NCI-H1436 (cell line): ENCODE measurements at places on chromosomes 6 and 20.

DNA sequence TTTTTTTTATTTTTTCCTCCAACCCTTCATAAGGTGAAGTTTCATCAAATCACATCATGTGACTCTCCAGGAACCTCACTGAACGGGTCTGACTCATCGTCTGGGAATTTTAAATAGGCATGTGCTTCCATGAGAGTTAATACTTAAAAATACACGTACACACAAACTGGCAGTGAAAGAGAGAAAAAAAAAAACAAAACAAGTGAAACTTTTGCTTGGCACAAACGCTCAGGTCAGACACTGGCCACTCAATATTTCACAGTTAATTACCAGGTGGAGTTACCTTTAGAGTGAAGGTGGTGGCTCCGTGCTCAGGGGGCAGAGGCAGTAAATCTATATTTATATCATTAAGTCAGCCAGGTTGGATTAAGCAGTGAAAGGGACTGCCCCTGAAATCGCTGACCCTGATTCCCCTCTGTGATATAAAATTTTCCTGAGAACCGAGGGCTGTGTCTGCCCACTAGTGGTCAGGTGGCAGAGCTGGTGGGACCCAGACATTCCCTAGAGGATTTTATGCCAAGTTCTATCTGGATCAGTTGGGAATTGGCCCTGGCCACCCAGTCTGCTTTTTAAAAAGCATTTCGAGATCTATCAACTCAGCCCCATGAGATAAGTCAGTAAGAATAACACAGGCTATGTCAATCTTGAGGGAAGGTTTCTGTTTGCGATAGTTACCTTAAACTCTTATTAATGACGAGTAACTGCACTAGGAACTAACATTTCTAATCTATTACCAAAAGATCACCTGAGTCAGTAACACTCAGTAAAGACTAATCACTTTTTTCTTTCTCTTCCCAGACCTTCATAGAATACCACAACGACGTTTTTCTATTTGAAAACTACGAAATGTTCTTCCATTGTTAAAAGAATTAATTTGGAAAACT, 259.1 kb downstream of the HDGFL1 start:
- DNase-seq, result no peak

GRCh38 chr6:117506180-117506835, 23.8 kb downstream of the DCBLD1 start:
- no peak for DNase-seq

DNA sequence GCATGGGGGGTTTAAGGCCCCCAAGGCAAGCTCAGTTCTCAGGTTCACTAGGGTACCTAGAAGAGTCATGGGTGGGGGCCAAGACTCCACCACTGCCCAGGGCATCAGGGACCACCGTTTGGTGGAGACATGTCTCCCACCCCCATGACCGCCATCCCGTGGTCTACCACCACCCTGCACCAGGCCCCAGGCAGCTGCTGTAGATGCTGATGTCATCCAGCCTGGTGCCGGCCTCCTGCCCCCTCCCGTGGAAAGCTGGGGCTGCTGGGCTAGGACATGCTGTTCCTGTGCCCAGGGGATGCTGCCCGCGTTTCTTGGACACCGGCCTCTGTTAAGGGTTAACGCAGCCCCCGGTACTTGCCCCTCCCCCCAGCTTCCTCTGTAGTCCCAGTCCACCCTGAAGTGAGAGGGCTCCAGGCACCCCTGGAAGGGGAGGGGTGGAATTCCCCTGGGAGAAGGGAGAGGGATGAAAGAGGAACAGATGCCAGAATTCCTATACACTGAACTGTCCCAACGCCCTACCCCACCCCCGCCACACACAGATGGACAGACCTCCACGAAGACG, 587 bp downstream of the IP6K3 start:
- DNase-seq, result no peak

- DNase-seq, result no peak
Observed at GRCh38 chr6:146968041-146968760, 236.0 kb upstream of the STXBP5 start.

DNA sequence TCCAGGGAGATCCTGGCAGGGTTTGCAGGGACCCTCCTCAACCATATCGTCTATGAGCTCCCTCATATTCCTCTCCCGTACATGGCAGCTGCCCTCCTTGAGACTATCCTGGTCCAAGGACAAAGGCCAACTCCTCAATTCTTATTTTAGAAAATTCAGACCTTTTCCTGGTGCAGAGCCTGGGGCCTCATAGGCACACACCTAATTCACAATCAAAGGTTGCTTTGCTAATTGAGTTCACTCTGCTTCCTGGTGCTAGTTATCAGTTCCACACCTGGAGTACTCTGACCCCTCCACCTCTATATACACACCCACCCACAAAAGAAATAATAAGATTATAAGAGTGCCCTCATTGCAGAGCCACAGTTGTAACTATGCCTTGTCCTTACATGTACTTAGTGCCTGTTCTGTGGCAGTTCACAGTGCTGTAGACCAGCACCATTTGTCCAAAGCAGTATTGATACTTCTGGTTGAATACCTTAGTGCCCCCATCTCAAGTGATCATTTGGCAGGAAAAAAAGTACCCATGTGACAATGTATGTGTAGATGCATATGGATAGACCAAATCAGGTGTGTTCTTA, 38.7 kb downstream of the GSS start:
- no peak for DNase-seq

DNA sequence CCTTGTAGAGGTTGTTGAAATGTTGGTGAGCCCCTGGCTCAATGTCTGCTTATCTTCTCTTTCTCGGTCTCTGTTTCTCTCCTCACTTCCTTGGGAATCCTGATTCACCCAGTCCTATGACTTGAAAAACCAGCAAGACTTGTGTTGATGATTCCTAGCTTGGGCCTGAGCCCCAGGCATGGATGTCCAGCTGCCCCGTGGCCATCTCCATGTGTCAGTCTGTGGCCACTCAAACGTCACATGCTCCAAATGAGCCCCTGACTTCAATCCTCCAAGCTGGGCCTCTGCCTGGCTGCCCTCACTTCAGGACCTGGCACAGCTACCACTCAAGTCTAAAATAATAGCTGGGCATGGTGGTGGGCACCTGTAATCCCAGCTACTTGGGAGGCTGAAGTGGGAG, 81.0 kb downstream of the SRC start:
- no peak for DNase-seq

GRCh38 chr20:45361793-45362192, 1.2 kb upstream of the SYS1 start:
- DNase-seq, result no peak

- DNase-seq, result no peak
Observed at GRCh38 chr20:49906101-49906604, 9.2 kb downstream of the SPATA2 start.

- DNase-seq, result no peak
Observed at GRCh38 chr6:166714187-166714510, 87.1 kb upstream of the RPS6KA2 start.

DNA sequence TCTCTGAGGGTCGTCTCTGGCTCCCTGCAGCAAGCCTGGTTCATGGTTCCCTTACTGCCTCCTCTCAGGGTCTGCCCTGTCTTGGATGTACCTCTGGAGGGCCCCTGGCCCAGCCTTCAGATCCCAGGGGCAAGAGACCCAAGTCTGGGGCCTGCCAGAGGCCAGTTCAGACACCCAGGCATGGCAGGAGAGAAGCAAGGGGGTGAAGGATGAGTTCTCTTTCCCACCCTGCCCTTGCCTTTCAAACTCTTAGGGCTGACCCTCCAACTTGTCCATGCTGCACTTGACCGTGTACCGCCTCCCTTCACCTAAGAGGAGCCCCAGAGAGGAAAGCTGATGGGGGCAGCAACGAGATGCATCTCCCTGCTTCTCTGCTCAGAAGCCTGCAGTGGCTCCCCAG, 4.2 kb downstream of the GDAP1L1 start:
- no peak for DNase-seq

DNA sequence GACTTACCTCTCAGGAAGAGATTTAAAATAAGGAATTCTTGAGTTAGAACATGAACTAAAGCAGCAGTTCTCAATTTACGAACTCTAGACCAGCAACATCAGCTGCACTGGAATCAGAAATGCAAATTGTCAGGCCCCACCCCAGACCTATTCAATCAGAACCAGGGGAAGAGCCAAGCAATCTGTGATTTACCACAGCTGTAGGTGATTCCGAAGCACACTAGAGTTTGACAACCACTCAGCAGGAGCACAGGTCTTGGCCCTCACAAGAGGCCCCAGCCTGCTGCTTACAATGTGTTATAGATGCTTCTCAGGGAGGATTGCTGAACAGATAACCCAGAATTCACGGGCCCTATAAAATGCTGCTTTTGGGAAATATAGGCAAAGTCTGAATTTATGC, 279.2 kb downstream of the PTPRK start:
- DNase-seq, result no peak

DNA sequence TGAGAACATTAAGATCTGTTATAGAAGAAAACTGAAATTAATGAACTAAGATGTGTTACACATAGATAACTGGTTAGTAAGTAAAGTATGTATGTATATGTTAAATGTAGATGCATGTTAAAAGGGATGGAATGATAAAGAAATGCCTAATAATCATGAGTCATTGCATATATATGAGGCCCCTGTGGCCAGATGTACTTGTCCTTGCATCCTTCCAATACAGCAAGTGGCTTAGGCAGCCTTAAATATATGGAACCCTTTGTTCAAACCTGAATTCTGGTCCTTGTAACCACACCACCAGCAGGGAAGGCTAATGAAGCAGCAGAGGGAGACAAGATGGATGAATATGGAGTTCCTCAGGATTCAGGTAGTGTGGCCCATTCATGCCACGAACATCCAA, 9.8 kb upstream of the AKAP7 start:
- no peak for DNase-seq

- peak; percentile 16 for DNase-seq
Observed at GRCh38 chr6:127641905-127642304, 64.9 kb downstream of the C6orf58 start.

DNA sequence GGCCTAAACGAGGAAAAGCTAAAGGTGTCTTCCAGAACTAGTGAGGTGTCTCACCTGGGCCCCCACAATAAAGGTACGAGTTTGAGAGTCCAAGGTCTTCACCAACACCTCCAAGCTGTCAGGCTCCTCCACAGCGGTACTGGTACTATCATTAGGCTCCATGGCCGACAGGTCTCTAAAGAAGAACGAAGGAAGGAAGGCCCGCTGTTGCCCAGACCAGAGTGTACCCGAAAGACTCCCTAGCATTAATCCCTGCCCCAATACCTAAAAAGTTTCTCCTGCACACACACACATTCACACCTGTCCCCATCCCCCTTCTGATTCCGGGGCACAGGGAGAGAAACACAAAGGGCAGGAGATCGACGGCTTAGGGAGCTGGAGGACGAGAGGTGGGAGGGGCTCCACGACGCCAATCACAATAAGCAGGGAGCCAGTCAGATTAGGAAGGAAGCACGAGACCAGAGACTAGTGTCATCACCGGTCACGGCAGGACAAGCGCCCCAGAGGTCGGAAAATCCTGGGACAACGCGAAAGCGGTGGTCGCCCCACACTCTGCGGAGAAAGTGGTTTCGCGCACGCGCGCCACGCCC, 764 bp downstream of the BAG6 start:
- peak; percentile 70 for DNase-seq

GRCh38 chr6:36659271-36659670, 19.2 kb upstream of the CDKN1A start:
- no peak for DNase-seq

GRCh38 chr6:167781066-167781767, 45.5 kb upstream of the AFDN start:
- DNase-seq, result peak; percentile 77

DNA sequence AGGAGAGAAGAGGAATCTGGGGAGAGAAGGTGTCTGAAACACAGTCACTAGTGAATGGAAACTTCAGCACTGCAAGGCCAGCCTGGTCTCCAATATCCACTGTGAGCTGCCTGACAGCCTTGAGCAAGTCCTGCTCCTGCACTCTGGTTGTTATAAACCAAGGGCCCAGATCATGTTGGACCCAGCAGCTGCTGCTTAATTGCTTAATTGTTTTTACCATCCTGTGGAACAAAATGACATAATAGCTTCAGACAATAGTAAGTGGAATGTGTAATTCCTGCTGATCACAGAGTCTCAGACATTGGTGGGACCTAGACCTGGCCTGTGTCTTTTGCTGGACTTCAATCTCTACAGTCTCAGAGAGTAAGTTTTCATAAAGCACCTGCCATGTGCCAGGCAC, 833.7 kb downstream of the TFAP2A start:
- peak; percentile 4 for DNase-seq

DNA sequence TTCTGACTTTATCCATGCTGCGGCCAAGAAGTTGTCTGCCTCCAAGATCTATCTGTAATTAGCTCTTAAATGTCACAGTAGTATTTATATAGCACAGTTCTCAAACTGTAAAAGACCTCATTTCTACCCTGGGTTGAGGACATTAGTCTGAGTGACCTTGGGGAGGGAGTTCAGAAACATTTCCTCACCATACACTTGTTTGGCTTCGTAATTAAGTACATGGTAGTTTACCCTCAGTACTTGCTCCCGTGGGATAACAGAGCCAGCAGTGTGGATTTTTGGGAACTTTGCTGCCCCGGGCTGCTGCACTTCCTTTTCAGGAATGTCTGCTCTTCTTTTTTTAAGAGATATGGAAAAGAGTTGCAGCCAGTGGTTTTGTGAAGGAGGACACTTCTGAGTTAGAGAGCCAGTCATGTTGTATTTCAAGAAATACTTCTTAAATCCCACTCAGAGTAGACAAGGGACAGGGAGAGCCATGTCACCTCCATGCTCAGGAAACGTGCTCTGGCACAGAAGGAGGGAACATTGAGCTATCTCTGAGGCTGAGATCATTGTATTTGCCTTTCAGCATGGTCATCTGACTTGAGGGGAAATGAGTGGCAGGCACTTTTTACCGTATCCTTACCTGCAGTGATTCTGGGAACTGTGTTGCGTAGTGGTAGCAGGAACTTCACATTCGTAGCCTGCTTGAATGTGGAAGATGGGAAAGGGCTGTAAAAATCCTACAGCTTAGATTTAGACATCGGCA, 33.6 kb downstream of the RPRD1B start:
- no peak for DNase-seq

DNA sequence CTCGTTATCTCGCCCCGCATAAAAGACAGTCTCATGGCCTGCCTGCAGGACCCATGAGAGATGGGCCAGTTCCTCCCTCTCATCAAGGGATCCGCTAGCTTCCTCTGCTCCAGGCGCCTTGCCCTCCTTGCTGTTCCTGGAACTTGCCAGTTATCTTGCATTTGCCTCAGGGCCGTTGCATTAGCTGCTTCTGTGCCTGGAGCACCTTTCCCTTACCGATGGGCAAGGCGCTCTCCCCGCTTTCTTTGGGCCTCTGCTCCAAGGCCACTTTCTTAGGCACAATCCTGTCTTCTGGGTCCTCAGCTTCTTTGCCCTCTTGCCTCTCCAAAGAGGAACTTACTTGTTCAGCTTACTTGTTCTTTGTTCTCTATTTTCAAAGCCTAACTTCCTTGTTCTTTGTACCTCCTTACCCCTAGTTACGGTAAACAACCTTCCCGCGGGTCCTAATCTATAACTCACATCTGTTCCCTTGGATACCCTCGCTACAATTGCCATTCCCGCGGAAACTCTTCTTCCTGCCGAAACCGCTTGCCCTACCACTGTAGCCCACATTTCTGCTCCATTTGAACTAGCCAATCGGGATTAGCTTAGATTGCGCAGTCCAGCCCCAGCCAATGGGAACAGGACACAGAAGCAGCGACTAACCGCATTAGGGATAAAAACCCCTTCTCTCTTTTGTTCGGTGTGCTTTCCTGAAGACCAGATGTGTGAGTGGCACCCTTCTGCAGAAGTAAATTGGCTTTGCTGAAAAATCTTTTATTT, 887 bp upstream of the NSFL1C start:
- DNase-seq, result no peak

GRCh38 chr20:11132819-11133415, 459.1 kb upstream of the JAG1 start:
- no peak for DNase-seq
